ENCODE measurements at places on chromosomes 7 and 10.

- no peak for DNase-seq
Measured at GRCh38 chr10:62687230-62687748, 117.2 kb upstream of the ADO start.

DNA sequence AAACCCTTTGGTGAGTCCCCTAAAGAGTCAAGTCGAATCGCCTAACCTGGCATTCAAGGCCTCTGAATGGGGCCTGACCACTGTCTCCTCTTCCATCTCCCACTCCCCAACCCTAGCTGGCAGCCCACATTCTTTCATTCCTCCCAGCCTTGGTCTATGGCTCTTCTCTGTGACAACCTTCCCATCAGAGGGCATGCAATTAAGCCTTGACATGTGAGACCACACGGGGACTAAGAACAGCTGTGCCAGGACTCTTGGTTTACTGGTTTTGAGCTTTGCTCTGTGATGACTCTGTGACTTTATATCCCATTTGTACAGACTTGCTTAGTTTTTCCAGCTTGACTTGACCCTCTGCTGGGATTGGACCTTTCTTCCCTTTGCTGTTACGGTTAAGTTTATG, 116.6 kb downstream of the BUB3 start:
- DNase-seq, result no peak

DNA sequence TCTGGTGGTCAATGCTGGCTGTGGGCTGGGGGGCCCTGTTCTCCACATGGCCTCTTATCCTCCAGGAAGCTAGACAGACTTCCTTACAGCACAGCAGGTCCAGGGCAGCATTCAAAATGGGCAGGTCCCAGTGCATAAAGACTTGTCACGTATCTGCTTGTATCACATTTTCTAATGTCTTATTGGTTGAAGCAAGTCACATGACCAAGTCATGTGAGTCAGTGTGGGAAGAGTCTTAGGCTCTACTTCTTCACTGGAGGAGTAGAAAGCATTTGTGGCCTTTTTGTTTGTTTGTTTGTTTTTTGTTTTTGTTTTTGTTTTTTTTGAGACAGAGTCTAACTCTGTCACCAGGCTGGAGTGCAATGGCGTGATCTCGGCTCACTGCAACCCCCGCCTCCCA, 104.7 kb downstream of the COL13A1 start:
- no peak for DNase-seq

DNA sequence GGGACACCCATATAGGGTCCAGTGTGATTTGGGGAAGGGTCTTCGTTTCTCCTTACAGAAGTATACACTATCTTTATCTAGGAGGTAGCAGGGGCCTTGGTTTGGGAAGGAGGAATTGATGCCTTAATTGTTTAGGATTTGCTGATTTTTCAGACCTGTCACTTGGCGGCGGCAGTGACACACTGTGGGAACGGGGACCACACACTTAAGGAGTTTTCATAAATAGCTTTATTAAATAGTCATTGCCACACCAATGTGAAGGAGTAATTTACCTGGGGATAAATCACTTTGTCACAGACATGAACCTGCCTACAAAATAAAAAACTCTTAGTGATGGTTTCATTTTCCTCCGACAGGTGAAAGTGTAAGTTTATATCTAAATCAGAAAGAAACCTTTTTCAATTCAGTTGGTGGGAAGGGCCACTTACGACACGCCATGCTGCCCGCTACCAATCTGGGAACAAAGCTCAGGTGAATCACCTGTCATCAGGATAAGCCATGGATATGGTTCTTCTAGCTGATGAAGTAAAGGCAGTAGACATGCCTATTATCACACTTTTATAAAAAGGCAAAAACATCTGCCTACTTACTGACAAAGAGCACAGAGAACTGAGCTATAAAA, 12.3 kb upstream of the ENO4 start:
- DNase-seq, result no peak

DNA sequence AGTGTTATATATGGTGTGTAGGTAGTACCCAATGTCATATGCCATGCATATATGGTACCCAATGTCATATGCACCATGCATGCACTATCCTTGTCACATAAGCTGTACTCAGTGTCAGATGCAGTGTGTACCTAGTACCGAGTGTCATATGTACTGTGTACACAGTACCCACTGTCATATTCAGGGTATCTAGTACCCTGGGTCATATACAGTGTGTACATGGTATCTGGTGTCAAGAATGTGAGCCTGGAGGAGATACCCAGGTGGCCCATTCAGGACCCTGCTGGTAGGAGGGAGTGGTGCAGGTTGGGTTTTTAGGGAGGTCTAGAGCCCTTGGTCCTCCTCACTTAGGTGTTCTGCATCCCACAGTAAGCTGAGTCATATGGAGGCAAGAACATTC, 1.8 kb downstream of the ZMYND11 start:
- DNase-seq, result peak; percentile 40

DNA sequence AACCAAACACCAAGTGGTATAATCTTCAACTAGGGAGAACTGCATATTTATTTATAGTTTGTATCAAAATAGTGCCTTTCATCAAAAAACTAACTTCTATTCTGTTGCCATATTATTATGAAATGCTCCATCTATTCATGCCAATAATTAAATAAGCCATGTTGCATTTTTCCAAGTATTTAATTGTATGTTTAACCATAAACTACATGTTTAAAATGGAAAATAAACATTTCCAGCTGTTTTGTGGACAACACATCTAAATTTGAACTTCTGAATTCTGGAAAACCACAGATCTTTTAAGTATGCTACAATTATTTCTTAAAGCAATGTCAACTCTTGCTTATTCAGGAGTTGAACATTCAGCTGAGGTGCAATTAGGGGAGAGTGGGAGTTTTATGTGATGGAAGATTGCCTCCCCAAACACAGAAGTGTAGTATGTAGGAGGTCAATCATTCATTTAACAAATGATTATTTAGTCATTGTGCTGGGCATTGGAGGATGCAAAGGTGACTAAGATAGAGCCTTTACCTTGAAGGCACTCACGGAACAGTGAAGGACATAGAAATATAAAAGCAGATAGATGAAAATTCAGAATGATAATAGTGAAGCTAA, 80.7 kb upstream of the PPP1R3C start:
- no peak for DNase-seq

DNA sequence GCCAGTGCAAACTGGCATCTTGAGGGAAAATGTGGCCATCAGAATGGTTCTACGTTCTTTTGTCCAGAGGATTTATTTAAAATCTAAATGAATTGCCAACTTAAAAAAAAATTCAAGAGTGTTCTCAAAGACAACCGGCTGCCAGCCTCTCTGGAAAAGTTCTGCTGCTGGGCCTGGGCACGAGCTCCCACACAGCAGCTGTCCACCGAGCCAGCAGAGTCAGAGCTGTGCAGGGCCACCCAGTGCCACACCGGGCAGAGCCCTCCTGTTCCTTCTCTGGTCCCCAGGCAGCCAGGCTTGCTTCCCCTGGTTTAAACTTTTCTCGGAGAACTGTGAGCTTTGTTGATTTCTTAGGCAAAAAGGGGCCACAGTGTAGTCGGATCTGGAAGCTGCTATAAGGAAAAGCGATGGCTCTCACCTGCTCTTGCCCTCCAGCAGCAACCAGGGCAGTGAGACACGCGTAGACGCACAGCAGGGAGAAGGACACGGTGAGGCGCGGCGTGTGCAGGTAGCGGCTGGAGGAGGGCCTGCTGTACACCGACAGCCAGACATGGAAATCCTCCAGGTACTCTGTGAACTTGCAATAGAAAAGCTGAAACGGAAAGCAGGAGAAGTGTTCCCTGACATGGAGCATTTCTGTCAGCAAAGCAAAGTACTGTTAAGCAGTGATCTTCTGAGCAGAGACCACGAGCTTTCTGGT, 111.6 kb downstream of the PKD1L1 start:
- no peak for DNase-seq

DNA sequence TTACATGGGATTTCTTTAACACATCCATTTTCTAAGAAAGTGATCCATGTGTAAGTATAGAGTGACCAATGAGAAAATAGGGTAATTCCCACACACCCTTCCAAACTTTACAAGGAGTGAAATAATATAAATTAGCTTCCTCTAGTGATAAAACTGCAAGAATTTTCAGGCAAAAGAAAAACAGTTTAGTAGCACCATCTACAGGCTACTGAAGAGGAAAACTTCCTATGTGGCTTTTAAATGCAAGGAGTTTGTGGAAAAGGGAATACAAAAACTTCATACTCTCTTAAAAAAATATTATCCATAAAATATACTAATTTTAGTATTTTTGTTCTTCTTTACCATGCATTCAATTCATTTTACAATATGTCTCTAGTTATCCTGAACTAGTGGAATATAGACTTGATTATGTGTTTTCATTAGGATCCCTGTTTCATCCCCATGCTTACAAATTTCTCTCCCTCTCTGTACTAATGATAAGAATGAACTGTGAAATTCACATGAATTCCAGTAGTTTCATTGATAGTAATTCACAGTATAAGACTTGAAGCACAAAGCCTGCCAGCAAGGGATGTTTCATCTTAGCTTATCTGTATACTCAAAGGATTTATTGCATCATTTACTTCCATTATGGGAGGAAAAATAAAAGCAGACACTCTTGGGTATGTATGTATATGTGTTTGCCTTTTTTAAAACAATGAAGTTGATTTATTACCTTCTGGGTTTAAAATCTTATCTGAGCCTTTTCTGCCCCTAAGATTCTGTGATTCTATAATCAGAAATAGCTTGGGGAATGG, 442.9 kb downstream of the AUTS2 start:
- peak; percentile 8 for DNase-seq

DNA sequence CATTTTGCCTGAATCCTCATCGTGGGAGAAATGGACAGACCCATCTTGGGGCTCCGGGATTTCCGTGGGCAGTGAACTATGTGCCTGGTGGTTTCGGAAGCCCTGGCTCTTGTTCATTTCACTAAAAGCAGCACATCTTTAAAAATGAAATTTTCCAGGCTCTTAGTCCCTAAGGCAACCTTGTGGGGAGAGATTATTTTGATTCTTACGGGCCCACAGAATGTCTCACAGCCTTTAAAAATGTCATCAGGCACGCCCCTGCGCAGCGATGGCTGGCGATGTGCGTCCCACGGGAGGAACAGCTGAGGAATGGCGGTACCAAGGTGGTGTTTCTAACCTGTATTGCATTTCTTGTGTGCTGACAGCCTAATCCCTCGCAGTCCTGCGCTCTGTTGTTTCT, 189.7 kb downstream of the CCDC3 start:
- no peak for DNase-seq

- DNase-seq, result no peak
Measured at GRCh38 chr7:105354383-105354782, 34.3 kb downstream of the SRPK2 start.

GRCh38 chr7:141397236-141398163, 153.7 kb upstream of the AGK start:
- no peak for DNase-seq

- DNase-seq, result no peak
Measured at GRCh38 chr7:29090836-29091601, 55.3 kb downstream of the CPVL start.

GRCh38 chr10:132677473-132678227, 108.3 kb downstream of the NKX6-2 start:
- no peak for DNase-seq

GRCh38 chr7:114921631-114922025, 266 bp upstream of the MDFIC start:
- no peak for DNase-seq

DNA sequence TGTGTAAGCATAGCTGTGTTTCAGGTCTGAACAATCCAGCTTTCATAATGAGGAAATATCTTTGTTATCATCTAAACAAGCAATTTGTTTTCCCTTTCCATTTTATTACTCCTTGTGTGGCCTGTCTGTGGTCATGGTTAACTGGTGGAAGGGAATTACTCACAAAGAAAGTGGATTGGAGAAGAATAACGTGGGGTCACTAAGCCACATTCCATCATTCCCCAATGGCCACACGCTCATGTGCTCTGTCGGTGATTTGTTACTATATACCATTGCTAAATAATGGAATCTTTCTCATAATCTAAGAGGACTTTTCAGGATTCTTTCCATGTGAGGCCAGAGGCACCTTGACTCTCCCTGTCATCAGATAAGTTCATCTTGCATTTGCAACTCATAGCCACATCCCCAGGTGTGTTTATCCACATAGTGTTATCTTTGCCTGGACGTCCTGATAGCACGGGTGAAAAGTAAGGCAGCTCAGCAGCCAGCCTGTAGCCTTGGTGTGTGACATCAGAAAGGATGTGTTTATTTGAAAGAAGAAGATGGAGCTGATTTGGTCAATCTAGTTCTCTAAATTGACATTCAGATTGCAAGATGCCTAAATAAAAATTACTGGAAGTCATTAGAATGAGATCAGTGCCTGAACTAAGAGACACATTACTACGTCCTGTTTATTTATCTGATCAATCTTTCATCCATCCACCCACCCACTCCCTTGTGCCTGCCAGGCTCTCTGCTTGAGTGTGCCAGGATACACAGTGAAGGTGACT, 128.9 kb downstream of the CELF2 start:
- DNase-seq, result no peak

- DNase-seq, result no peak
Measured at GRCh38 chr7:60017-60675, 132.2 kb upstream of the FAM20C start.

DNA sequence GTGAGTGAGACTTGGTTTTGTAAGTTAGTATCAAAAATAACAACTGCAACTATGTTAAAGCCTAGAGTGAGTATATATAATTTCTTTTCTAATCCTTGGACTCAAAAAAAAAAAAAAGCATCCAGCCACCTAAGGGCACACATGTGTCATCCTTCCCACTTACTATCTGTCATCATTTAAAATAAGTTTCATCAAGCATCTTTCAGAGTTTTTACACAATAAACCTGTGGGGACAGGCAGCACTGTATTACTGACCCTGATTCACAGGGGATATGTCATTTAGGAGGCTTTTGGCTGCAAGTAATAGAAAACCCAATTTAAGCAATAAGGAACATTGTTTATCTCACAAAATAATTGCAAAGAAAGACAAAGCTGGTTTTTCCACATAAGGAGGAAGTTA, 32.3 kb upstream of the OSBPL3 start:
- no peak for DNase-seq

DNA sequence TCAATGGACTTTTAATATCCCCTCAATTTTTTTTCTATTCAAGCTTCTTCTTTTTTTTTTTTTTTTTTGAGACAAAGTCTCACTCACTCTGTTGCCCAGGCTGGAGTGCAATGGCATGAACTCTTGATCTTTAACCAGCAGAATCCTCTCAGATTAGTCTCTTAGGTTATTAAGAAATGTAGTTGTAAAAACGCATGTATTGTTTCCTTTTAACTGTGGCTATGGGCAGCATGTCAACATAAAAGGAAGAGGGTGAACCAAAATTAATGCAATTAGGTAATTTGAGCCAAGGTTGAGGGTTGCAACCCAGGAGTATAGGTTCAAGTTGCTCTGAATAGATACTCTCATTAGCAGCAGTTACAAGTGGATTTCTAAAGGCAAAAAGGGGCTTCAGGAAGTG, 4.3 kb upstream of the GSTO1 start:
- DNase-seq, result no peak

DNA sequence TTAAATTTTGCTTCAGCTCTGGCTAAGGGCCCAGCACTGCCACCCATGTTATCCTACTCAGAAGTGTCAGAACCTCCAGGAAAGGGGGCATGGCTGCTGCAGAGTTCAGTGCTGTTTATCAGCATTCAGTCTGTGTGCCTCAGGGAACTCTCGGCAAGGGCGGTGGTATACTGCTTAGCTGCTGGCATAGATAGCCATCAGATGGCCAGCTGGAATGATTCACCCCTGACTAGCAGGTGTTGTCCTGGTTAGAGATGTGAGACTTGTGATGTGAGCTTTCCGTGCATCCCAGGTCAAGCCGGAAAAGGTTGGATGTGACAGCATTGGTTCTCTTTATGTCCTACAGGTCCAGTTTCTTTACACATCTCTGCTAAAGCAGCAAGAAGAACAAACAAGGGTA, 22.1 kb downstream of the CEP55 start:
- DNase-seq, result no peak

GRCh38 chr10:43202224-43202656, 64.0 kb downstream of the CSGALNACT2 start:
- DNase-seq, result no peak

GRCh38 chr7:134362587-134363483, 46.1 kb upstream of the SLC35B4 start:
- DNase-seq, result no peak
